T-cell (primary cell): ENCODE measurements at places on chromosomes 3 and 15. TPM values are rescaled to one million over a fixed set of nuclear protein-coding genes. Genes with fewer than 3 reads are reported as not detected.

Gene ASB14
- total RNA-seq = not detected

Gene CXCR6
- total RNA-seq = 3.7 TPM

Gene AP3B2
- 1.2 TPM for total RNA-seq

DNA sequence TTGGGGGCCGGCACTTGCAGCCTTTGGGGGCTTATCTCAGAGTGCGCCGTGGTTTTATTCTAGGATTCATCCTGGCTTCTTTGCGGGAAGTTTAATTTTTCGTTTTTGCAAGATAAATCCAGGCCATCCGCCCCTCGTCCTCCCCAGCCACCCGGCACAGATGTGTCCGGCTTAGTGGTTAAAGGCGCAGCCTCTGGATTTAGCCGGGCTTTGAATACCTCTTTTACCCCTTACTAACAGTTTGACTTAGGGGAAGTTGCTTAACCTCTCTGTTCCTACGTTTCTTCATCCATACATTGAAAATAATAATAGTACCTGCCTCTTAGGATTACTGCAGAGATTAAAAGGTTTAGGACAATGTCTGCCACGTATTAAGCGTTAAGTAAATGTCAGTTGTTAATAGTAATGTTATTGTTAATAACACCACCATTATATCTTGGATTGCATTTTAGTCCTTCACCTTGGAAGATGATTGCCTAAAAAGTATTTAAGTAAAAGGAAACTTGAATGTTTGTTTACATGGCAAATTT lies 714 bp downstream of the ECT2 start:
- no peaks in the 10 kb centered on the region for H3K36me3 ChIP-seq
- H3K4me3 ChIP-seq = peak overlapping the region; percentile 96
- H3K27me3 ChIP-seq = no peaks in the 10 kb centered on the region

DNA sequence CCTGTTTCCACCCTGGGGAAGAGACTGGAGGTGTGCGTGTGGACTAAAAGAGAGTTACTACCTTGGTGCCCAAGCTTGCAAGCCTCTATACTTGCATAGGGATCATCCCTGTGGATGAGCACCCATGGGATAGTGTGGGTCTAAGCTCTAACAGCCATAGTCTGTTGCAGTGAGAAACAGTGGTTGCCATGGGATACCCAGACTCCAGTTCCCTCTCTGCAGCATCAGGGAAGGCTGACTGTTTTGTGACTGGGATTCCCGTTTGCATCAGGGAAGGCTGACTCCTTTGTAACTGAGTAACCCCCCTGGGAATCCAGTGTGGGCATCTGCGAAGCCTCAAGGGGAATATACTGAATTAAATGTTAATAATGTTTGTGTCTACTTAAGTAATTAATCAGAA lies 196.1 kb downstream of the ZNF621 start:
- DNase-seq = no peak
- no peaks in the 10 kb centered on the region for H3K27me3 ChIP-seq
- H3K36me3 ChIP-seq = no peaks in the 10 kb centered on the region
- no peaks in the 10 kb centered on the region for H3K4me1 ChIP-seq
- H3K4me3 ChIP-seq = no peak overlapping the region
- H3K27ac ChIP-seq = no peak overlapping the region

- H3K36me3 ChIP-seq = no peaks in the 10 kb centered on the region
- H3K27ac ChIP-seq = no peak overlapping the region
- H3K27me3 ChIP-seq = no peaks in the 10 kb centered on the region
- no peaks in the 10 kb centered on the region for H3K4me1 ChIP-seq
Measured at GRCh38 chr15:52495125-52495524, 33.6 kb downstream of the MYO5A start.

DNA sequence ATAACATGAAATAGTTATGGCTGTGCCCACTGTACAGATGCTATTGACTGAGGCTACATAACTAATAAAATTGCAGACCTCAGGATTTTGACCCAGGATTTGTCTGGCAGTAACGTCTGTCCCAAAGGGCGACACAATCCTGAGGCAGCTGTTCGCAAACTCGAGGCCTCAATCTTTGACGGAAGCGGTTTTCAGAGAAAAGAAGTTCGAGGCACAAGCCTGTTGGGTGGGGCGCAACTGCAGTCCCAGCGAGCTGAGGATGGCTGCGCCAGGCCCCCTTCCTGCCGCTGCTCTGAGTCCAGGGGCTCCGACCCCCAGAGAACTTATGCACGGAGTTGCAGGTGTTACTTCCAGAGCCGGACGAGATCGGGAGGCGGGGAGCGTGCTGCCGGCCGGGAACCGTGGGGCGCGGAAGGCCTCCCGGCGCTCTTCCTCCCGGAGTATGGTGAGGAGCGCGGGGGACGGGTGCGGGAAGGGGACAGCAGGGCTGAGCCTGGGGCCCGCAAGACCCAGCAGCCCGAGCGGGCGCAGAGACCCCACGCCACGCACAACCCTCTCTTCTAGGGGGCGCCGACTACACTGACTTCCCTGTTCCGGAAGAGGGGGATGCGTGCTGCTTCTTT lies at the start of gene PARP15:
Gene PARP15 (plus strand): TSS at position 242 of the 623 bp plus-strand sequence. CDS start 18 bp downstream, at position 260.
- peak within 1 kb of the TSS; percentile 71 for H3K27ac ChIP-seq
- H3K27me3 ChIP-seq = no peaks in the 10 kb centered on the region
- H3K4me3 ChIP-seq = peak within 1 kb of the TSS; percentile 67
- DNase-seq = peak; percentile 40
- H3K4me1 ChIP-seq = peaks cover 18% of the 10 kb centered on the region

- no peaks in the 10 kb centered on the region for H3K4me1 ChIP-seq
- H3K36me3 ChIP-seq = no peaks in the 10 kb centered on the region
- no peaks in the 10 kb centered on the region for H3K27me3 ChIP-seq
- H3K27ac ChIP-seq = no peak overlapping the region
- no peak for DNase-seq
- no peak overlapping the region for H3K4me3 ChIP-seq
Measured at GRCh38 chr3:339351-339750, 142.8 kb downstream of the CHL1 start.

DNA sequence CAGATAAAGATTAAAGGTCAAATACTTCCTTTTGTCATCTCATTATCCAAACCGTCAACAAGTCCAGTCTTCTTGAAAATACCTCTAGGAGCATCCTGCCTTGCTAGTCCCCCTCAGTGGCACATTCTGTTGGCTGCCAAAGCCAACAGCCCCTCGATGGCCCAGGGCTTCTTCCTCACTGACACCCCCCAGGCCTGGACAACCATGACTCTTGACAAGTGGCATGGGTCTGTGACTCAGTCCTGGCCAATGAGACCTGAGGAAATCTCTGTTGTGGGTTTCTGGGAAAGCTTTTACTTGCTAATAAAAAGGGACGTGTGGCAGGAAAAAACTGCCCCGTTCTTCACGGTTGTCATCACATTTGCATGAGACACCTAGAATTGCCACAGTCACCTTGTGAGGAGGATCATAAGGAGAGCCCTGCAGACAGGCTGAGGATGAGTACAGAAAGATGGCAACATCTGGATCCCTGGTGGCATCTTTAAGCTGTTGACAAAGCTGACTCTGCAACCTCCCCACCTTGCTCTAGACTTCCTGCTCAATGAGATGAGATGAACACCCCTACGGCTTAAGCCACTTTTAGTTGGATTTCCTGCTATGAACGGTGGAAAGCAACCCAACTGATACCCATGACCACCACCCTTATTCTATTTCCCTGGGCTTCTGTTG lies 81.5 kb downstream of the OXNAD1 start:
- DNase-seq = no peak
- no peaks in the 10 kb centered on the region for H3K27me3 ChIP-seq
- peak overlapping the region; percentile 6 for H3K27ac ChIP-seq
- no peak overlapping the region for H3K4me3 ChIP-seq

DNA sequence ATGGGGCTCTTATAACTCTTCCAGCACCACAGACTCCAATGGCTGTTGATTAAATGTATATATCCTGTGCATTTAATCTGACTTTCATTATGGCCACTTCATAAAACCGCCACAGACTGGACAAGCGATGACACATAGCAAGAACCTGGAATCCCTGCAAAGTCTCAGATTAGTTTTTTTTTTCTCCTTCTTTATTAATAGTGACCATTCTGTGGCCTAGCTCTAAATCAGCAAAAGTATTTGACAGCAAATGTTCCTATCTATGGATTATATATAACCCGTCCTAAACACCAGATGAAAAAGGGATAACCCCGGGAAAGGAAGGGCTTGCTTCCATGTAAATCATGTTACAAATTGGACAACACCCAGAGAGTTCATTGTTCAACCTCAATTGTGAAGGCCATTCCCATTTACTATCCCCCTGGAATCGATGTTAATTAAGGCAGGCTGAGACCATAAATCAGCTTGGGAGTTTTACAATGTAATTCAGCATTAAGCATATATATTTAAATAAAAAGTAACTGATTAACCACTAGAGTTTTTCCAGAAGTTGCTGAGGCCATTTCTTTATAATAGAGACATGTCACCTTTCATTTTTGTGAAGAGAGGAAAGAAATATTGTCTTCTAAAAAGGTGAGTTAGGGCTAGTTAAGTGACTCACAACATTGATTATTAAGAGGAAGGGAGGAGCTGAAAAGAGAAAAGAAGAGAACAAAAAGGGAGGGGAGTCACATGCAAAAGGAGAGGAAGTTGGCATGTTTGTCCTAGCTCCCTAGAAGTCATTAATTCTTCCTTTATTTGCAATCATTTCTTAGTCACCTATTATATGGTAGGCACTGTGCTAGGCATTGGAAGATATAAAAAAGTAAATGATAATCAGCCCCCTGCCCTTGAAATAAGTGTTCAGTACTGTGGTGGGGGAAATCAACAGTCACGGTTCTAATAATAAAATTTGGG lies 26.2 kb downstream of the ALDH1A2 start:
- H3K27me3 ChIP-seq = no peaks in the 10 kb centered on the region
- DNase-seq = no peak
- H3K27ac ChIP-seq = no peak overlapping the region
- no peaks in the 10 kb centered on the region for H3K4me1 ChIP-seq
- H3K4me3 ChIP-seq = no peak overlapping the region
- no peaks in the 10 kb centered on the region for H3K36me3 ChIP-seq

DNA sequence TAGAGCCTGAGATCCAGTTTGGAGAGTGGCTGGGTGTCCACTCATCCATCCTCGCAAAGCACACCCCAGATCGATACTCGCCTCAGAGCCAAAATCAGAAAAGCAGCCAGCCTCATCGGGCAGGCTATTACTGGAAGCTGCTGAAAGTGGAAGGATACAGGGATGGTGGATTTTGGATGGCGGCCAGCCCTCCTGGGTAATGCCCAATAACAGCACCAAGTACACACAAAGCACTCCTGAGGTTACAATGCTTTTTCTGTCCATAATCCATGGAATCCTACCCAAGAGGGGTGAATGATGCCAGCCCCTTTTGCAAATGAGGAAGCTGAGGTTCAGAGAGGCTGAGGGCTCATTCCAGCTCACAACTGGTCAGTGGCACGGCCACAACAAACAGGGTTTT lies 93.1 kb upstream of the SLC6A11 start:
- H3K4me3 ChIP-seq = no peak overlapping the region
- no peak for DNase-seq
- H3K36me3 ChIP-seq = no peaks in the 10 kb centered on the region
- no peaks in the 10 kb centered on the region for H3K4me1 ChIP-seq
- no peaks in the 10 kb centered on the region for H3K27me3 ChIP-seq
- H3K27ac ChIP-seq = no peak overlapping the region

GRCh38 chr3:131699001-131699400 lies 196.2 kb upstream of the MRPL3 start:
- H3K36me3 ChIP-seq = no peaks in the 10 kb centered on the region
- no peaks in the 10 kb centered on the region for H3K4me1 ChIP-seq
- H3K27ac ChIP-seq = no peak overlapping the region
- no peak overlapping the region for H3K4me3 ChIP-seq

- no peaks in the 10 kb centered on the region for H3K4me1 ChIP-seq
- no peaks in the 10 kb centered on the region for H3K27me3 ChIP-seq
- no peak overlapping the region for H3K27ac ChIP-seq
- H3K36me3 ChIP-seq = no peaks in the 10 kb centered on the region
Measured at GRCh38 chr3:149706905-149707304, 45.4 kb downstream of the COMMD2 start.

DNA sequence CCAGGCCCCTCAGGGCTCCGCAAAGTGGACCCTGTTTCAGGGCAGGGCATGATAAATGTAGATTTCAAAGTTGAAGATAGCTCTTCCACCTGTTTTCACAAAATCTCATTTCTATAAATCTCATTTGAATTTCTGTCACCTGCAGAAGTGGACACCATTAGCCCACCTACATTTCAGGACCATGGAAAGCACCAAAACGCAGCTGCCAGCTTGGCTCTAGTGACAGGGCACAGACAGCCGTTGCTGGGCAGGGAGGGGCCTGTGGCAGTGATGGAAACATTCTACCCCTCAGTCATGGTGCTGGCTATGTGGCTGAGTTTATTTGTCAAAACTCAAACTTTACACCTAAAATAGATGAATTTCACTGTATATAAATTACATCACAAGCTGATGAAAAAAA lies 40.4 kb downstream of the PRR23E start:
- DNase-seq = no peak
- H3K27ac ChIP-seq = no peak overlapping the region
- no peaks in the 10 kb centered on the region for H3K36me3 ChIP-seq
- no peaks in the 10 kb centered on the region for H3K4me1 ChIP-seq

DNA sequence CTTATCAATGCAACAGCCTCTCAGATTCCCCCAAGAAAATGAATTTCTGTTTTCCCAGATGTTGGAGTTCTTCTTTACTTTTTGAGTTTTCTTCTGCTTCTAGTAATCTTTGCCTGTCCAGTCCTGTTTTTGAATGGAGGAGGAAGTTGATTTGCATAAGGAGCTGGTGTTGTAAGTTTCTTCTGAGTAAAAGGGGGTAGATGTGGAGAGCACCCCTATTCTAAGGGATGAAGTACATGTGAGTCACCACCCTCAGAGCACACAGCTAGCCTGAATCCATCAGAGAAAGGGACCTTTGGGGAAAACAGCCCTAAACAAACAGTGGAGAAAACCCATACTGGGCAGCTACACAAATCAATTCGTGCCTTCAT lies 34.5 kb downstream of the ACAA1 start:
- DNase-seq = no peak
- H3K36me3 ChIP-seq = no peaks in the 10 kb centered on the region
- no peak overlapping the region for H3K27ac ChIP-seq
- H3K27me3 ChIP-seq = no peaks in the 10 kb centered on the region
- no peak overlapping the region for H3K4me3 ChIP-seq

GRCh38 chr3:52280050-52280461 lies 1.6 kb upstream of the WDR82 start:
- H3K27me3 ChIP-seq = no peaks in the 10 kb centered on the region
- no peak overlapping the region for H3K4me3 ChIP-seq
- peak overlapping the region; percentile 93 for H3K27ac ChIP-seq
- peaks cover 57% of the 10 kb centered on the region for H3K4me1 ChIP-seq
- no peak for DNase-seq
